ENCODE measurements at places on chromosomes 5 and 9. TPM values are rescaled to one million over a fixed set of nuclear protein-coding genes. Genes with fewer than 3 reads are reported as not detected.

The IL33 gene
- 13.8 TPM for total RNA-seq

The SLC38A9 gene
- 29.0 TPM for total RNA-seq

The SLC28A3 gene
- total RNA-seq: not detected

The RASGRF2 gene
- total RNA-seq: 8.2 TPM

The POMT1 gene
- total RNA-seq: 44.7 TPM

The FBP2 gene
- not detected for total RNA-seq

The PDCD1LG2 gene
- 9.5 TPM for total RNA-seq

The ENHO gene
- total RNA-seq: not detected

The SMIM33 gene
- total RNA-seq: not detected

The NUTM2F gene
- total RNA-seq: not detected

The SPINK7 gene
- not detected for total RNA-seq

DNA sequence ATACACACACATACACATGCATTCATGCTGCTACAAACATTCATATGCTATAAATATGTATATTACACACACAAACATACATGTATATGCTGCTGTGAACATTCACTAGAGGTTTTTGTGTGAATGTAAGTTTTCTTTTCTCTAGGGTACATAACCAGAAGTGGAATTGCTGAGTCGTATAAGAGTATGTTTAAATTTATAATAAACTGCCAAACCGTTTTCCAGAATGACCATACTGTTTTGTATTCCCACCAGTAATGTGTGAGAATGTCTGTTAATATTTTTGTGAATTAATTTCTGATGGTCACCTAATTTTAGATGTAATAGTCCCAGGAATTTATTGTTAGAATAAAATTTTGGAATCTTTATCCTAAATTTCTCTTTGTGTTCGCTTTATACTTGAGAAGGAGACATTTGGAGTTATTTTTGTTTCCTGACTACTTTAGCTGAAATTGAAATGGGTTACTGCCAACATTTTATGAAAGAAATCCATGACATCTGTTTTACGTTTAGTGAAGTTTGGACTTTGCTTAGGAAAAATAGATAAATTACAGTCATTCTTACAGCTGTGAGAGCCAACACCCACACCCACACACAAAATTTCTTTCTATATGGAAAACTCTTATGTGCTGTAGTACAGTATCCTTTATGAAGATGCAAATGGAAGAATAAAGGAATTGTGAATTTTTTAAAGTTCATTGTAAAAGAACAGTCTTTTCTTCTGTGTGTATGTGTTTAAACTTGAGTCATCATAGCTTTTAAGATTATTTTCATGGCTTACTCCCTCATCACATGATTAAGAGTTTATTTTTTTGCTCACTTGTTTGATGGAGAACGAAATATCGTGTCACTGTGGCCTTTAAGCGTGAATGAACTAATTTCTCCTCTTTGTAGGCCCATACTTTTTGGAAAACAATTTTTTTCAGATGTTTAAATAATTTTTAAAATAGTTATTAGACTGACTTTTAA, 24.3 kb downstream of the CENPP start:
- H3K27ac ChIP-seq: no peak overlapping the region
- H3K4me3 ChIP-seq: no peak overlapping the region
- no peaks in the 10 kb centered on the region for H3K27me3 ChIP-seq
- DNase-seq: no peak

DNA sequence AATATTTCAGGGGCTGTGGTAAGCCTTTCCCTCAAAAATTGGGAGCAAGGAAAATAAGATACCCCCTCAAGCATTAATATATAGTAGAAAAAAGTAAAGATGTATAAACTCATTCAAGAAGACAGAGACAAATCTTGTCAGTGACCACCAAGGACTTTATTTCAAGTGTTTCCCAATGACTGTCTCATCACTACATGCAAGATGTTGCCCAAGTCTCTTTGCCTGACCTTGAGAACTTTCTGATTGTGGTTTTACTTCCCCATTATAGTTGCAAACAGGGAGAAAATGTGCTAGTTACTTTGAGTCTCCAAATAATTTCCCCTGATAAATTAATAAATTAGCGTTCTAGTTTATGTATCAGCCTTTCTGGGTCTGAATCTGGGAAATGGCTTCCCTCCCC, 4.0 kb upstream of the SLC46A2 start:
- no peak for DNase-seq
- no peaks in the 10 kb centered on the region for H3K4me1 ChIP-seq
- H3K36me3 ChIP-seq: no peaks in the 10 kb centered on the region
- H3K27me3 ChIP-seq: peaks cover 27% of the 10 kb centered on the region
- H3K27ac ChIP-seq: no peak overlapping the region

DNA sequence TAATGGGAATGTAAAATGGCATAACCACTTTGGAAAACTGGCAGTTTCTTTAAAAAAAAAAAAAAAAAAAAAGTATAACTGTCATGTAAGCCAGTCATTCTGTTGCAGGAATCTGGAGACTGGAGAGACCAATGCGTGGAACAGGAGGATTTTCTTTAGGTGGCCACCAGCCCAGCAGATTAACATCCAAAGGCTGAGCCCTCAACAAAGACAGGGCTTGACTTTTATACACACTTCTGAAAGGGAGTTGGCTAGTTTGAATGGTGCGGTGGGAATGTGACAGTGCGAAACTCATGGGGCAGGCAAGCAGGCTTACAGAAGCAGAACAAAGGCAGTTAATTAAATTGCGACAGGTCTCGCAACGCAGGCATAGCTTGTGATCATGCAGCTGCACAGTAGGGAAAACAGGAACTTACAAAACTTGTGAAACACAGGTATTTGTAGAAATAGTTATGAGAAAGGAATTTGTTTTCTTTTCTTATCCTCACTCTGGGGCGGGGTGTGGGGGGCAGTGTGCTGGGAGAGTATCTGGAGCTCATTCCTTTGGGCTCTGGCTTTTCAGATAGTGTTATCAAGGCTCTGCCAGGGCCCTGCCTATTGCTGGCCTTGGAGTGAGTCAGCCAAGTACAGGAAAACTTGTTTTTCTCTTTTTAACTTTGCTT, 12.0 kb downstream of the UIMC1 start:
- H3K27me3 ChIP-seq: no peaks in the 10 kb centered on the region
- H3K4me3 ChIP-seq: no peak overlapping the region
- peak; percentile 98 for DNase-seq
- peak overlapping the region; percentile 92 for H3K27ac ChIP-seq
- H3K36me3 ChIP-seq: no peaks in the 10 kb centered on the region
- peaks cover 37% of the 10 kb centered on the region for H3K4me1 ChIP-seq

DNA sequence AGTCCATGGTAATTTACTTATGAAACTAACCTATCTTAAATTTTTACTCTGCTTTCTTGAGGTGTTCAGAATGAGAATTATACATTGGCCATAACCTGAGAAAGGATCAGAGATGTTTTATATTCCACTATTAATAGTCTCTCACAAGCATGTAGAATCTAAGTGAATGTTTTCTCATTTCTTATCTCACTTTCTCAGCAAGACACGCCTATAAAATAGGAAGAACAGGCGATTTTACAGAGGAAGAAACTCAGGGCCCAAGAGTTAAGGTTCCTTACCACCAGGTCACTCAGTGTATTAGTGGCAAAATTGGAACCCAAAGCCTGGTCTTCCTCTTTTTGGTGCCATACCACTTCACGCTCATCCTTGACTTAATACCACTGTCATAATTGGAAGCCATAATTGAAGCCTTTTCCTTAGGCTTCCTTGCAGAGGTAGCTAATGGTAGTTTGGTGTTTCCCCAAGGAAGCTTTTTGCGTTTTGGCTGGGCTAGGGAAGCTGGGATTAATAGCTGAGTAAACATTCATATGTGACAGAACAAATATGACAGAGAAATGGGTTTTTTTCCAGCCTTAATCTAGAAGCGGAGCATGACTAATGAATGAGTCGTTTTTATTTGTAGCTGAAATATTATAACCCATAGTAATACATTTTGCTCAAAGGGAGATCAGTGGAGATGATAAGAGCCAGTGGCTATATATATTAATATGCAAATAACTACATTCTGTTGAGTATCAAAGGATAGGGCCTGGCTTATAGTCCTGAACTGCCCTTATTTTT, 16.9 kb downstream of the HMGXB3 start:
- peak; percentile 69 for DNase-seq
- no peaks in the 10 kb centered on the region for H3K27me3 ChIP-seq
- H3K27ac ChIP-seq: peak overlapping the region; percentile 61
- H3K36me3 ChIP-seq: peaks cover 15% of the 10 kb centered on the region
- H3K4me3 ChIP-seq: no peak overlapping the region

DNA sequence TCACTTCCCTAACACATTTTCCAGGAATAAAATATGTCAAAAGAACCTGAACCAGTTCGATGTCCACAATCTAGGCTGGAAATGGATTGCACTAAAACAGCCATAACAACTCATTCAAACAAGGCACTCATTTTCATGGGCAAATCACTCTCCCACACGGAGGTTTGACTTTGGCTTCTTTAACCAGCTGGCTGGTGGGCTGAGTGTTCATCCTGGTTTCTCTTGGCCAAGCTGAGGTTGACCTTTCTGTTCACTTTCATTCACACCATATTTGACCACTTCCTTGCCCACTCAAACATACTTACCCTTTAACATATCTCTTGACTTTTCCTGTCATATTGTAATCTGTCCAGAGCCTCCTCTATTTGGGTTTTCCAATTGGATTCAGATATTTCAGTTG, 5.4 kb downstream of the IL7R start:
- H3K4me3 ChIP-seq: no peak overlapping the region
- no peaks in the 10 kb centered on the region for H3K36me3 ChIP-seq
- peaks cover 17% of the 10 kb centered on the region for H3K4me1 ChIP-seq
- no peaks in the 10 kb centered on the region for H3K27me3 ChIP-seq
- no peak for DNase-seq

DNA sequence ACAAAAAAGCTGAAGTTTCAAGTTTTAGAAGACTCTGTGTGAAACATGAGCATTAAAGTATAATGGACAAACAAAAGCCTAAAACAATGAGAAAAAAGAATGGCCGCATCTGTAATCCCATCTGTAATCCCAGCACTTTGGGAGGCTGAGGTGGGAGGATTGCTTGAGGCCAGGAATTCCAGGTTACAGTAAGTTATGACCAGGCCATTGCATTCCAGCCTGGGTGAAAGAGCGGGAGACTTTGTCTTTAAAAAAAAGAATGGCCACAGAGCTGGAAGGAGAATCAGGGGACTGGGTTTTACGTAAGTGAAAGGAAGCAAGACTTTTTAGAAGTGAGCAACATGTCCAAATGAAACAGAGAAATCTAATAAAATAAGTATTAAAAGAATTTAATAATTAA, 2.6 kb upstream of the ATG10 start:
- no peaks in the 10 kb centered on the region for H3K36me3 ChIP-seq
- H3K4me3 ChIP-seq: no peak overlapping the region
- no peak for DNase-seq
- no peaks in the 10 kb centered on the region for H3K27me3 ChIP-seq
- no peaks in the 10 kb centered on the region for H3K4me1 ChIP-seq
- no peak overlapping the region for H3K27ac ChIP-seq

DNA sequence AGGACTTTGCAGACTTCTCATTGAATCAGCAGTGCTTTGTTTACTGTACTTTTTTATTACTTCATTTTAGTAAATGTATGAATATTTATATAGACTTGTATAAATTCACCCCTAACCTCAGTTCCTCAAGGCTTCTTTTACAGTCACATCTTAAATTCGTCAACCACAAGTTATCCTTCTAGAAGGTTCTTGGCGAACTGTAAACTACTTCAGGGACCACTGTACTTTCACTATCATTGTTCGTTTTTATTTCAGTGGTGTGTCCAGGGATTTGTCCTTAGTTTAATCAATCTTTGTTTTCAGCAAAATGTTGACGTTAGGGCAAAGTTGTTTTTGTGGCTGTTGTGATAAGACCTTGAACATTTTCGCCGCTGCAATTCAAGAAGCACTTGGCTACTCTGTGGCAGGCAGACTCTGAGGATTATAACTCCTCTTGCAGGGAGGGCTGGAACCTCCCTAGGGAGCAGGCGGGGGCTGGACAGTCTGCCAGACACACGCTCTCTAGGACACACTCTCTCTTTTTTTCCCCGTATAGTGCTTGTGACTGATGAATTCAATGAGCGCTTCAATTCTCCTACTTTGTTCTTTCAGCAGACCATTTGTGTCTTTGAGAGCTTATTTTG, 252.8 kb downstream of the FBXL7 start:
- H3K36me3 ChIP-seq: no peaks in the 10 kb centered on the region
- H3K27me3 ChIP-seq: no peaks in the 10 kb centered on the region
- no peak overlapping the region for H3K4me3 ChIP-seq
- H3K27ac ChIP-seq: no peak overlapping the region

- H3K4me3 ChIP-seq: no peak overlapping the region
- DNase-seq: no peak
- H3K27ac ChIP-seq: no peak overlapping the region
- H3K36me3 ChIP-seq: no peaks in the 10 kb centered on the region
Observed at GRCh38 chr5:69029292-69029691, 64.5 kb upstream of the SLC30A5 start.

- DNase-seq: no peak
- no peaks in the 10 kb centered on the region for H3K36me3 ChIP-seq
- H3K4me3 ChIP-seq: no peak overlapping the region
- H3K27me3 ChIP-seq: no peaks in the 10 kb centered on the region
- no peaks in the 10 kb centered on the region for H3K4me1 ChIP-seq
Observed at GRCh38 chr5:167478188-167478587, 813.3 kb upstream of the WWC1 start.

GRCh38 chr5:121313886-121314285, 537.8 kb upstream of the FTMT start:
- no peak overlapping the region for H3K4me3 ChIP-seq
- H3K27me3 ChIP-seq: no peaks in the 10 kb centered on the region
- no peak overlapping the region for H3K27ac ChIP-seq
- no peaks in the 10 kb centered on the region for H3K36me3 ChIP-seq

DNA sequence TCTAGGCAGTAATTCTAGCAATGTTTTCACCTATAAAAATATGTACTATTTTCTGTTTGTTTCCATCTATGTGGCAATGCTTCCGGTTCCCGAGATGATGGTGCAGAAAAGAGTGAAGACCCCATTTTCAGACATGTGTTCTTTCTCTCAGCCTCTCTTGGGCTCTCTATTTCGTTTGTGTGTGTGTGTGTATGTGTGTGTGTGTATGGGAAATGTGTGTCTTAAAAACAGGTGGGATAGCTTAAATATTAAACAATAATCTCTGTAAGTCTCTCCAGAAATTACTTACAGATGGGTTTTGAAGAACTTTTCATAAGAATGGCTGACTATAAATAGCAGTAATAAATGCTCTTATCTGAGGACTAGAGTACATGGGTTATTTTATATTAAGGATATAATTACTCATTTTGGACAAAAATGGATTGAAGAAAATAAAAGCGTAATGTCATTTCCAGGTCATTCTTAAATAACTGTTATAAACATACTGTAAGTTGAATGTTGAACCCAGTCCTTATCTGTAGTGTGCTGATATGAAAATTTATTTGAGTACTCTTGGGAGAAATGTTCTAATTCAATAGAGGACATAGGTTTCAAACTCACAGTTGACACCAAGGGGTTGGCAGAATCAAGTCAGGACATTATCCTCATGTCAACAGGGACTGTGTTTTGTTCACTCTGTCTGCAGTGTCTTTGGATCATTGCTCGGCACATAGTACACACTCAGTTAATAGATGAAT, 31.1 kb downstream of the PCSK5 start:
- H3K27ac ChIP-seq: no peak overlapping the region
- DNase-seq: no peak
- no peak overlapping the region for H3K4me3 ChIP-seq
- no peaks in the 10 kb centered on the region for H3K4me1 ChIP-seq
- H3K36me3 ChIP-seq: no peaks in the 10 kb centered on the region
- H3K27me3 ChIP-seq: no peaks in the 10 kb centered on the region

All from endothelial cell of umbilical vein (primary cell).